ENCODE measurements at places on chromosomes 1 and 21.

- DNase-seq, result peak; percentile 74
These were observed 21.5 kb downstream of the DHCR24 start for GRCh38 chr1:54865238-54866073.

- DNase-seq, result no peak
These were observed at the start of gene CLSTN1 for GRCh38 chr1:9823943-9824701. Gene CLSTN1 (minus strand): TSS chr1:9823965. CDS start chr1:9823733, 232 bp downstream.

DNA sequence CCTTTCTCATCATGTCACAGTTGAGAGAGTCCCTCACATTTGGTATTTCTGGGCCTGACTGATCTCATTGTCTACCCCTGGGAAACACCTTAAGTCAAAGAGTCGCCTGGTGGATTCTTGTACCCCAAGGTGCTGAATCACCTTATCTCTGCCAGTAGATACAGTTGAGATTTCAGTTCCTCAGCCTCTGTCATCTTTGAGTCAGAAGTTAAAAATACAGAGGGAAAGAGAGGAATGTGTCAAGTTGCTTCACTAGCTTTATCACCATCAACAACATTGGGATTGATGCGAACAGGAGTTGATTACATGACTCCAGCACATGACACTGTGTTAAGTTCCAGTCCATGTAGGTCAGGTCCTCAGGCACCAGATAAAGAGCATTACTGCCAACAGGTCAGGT is 513.0 kb downstream of the NUF2 start:
- DNase-seq, result no peak

DNA sequence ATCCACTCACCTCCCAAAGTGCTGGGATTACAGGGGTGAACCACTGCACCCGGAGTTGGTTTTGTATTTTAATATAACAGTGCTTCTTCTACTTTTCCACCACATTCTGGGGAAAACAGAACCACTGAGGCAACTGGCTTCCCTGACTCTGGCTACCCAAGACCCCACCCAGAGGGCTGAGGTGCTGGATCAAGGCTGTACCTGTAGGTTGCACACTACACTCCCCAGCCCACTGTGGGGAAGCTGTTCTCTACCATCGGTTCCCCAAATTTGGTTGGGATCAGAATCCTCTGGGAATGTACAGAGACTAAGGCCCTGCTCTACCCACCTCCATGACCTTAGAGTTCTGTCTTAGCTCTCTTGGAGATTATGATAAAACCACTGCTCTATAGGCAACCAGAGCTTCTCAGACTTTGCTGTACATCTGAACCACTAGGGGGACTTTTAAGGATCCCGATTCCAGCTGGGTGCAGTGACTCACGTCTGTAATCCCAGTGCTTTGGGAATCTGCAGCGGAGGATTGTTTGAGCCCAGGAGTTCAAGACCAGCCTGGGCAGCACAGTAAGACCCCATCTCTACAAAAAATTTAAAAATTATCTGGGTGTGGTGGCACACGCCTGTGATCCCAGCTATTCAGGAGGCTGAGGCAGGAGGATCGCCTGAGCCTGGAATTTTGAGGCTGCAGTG is 51.6 kb downstream of the GNG4 start:
- no peak for DNase-seq

DNA sequence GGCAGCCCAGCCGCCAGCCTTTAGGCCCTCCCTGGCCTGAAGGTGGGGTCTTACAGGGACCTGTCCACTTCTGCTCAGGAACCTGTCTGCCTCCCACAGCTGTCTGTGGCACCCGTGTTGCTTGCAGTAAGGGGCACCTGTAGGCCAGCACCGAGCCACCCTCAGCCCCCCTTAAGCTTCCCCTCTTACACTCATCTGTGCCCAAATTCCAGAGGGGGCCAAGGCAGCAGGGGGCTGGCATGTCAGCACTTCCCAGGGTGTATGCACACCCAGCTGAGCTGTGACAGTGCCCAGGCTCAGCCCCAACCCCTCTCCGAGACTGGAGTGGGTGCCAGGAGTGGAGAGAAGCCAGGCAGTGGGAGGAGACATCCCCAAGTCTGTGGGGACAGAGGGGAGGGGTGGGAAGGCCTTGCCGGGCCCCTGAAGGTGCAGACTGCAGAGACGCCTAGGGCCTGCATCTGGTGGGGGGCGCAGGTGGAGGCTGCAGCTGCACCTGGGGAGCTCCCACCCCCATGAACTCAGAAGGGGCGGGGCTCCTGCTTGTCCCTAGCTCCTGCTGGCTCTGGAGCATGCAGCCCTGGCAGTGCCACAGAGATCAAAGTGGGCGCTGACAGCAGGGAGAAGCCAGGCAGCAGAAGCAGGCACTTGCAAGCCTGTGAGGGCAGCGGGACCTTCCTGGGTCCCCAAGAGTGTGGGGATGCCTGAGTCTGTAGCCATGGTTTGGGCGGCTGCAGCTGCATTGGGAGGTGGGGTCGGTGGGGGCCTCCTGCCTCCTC is 5.4 kb upstream of the SLC2A7 start:
- no peak for DNase-seq

GRCh38 chr21:19244502-19245187 is 841.1 kb upstream of the TMPRSS15 start:
- no peak for DNase-seq

All from vagina (tissue), 2 donors.